ENCODE measurements at places on chromosomes 6 and 20. TPM values are rescaled to one million over a fixed set of nuclear protein-coding genes. Genes with fewer than 3 reads are reported as not detected.

Gene ADAM33
- not detected for total RNA-seq

Gene NTSR1
- total RNA-seq = 0.98 TPM

Gene IL17F
- total RNA-seq = not detected

Gene PTCHD4
- total RNA-seq = 0.15 TPM

Gene XKR7
- total RNA-seq = not detected

Gene STX11
- 0.17 TPM for total RNA-seq

DNA sequence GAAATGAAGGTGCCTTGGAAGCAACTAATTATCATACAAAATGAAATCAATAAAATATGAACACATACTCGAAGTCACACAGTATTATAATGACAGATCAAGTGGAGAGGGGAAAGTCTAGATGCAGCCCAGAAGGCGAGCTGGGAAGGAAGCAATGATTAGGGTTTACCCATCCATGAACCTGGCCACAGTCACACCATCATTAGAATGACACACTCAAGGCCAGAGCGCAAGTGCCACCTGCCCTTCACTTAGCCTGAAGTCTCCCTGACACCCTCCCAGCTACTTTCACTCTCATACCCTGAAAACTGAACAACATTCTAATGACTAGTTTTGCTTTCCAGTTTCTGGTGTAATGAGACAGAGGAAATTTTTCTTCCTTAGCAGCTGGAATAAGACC is 302.8 kb upstream of the JARID2 start:
- DNase-seq = no peak

- no peak for DNase-seq
Observed at GRCh38 chr6:42627674-42628073, 63.8 kb downstream of the UBR2 start.

DNA sequence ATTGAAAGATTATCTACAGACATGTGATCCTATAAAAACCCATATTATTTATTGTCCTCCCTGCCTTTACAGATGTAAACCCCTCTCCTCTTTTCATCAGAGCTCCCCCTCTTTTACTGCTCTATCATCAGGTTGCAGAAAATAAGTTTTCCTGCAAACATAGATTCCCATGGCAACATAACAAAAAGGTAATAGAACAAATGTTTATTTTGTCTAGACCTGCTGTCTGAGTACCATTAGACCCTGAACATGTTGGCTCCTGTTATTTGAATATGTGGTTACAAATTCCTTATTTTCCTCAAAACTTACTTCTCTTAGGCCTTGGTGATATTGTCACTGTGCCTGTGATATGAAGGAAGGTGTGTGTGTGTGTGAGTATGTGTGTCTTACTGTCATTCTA is 11.5 kb downstream of the MAPK14 start:
- DNase-seq = no peak

DNA sequence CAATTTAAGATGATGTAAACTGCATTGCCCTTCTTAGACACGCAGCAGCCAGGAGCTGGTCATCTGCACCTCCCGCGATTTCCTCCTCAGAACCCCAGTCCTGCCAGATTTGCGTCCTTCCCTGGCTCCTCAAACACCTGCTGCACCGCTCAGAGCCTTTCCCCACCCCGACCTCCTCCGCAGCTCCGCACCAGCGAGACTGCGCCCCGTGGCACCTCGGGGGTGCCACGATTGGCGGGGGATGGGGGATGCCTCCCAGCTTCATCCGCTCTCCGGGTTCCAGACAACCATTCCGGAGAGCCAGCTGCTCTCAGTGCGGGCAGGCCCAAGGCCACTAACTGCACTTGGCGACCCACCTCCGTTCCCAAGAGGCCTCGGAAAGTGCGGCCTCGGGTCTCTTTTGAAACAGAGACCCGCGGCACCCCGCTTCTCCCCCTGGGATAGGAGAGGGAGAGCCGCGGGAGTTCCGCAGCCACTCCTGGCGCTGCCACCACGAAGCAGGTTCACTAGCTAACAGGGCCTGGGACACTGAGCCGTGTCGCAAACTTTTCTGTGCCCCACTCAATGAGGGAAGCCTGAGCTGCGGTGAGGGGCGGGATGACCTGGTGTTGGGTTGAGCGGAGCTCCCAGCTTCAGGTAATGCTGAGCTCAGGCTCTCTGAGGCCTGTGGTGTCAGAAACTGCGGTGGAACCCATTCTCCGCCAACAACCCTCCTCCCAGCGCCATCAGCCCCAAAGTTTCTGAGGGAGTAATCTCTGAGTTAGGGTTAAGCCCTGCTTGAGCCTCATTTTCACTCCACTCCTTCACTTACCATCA is 7.3 kb upstream of the TFAP2A start:
- DNase-seq = no peak

GRCh38 chr6:84353459-84354423 is 126.3 kb upstream of the CEP162 start:
- no peak for DNase-seq

DNA sequence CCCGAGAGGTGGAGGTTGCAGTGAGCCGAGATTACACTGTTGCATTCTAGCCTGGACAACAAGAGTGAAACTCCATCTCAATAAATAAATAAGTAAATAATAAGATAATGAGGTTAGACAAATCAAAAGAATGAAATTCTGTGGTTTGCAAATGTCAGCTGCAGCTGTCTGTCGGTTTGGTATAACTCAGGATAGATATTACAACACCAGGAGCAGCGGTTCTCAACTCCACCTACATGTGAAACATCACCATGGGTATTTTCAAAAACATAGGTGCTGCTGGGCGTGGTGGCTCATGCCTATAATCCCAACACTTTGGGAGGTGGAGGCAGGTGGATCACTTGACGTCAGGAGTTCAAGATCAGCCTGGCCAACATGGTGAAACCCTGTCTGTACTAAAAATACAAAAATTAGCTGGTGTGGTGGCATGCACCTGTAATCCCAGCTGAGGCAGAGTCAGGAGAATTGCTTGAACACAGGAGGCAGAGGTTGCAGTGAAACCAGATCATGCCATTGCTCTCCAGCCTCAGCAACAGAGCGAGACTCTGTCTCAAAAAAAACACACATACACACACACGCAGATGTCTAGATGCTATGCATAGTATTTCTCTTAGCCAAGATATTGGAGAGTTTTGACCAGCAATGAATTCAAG is 126.1 kb upstream of the LAMP5 start:
- DNase-seq = no peak

DNA sequence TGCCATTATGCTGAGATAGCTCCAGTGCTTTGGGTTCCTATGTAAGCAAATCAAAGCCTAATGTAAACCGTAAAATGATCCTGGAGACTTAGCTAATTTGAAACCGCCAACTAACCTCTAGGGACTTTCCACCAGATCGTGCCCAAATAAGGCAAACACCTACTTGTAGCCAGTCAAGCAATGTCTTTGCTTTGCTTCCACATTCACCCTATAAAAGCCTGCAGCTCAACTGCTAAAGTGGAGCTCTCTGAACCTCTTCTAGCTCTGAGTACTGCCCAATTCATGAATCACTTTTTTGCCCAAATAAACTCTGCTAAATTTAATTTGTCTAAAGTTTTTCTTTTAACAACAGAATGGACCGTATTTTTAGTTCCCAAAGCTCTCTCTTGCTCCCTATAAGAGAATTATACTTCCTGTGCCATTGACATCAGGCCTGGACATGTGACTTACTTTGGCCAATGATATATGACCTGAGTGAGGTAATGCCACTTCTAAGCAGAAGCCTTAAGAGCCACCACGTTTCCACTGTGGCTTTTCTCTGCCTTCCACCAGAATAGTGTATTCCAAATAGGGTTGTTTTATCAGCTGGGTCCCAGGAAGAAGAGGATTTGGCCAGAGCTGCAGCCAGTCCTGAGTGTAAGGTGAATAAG is 34.8 kb upstream of the PSMF1 start:
- no peak for DNase-seq

DNA sequence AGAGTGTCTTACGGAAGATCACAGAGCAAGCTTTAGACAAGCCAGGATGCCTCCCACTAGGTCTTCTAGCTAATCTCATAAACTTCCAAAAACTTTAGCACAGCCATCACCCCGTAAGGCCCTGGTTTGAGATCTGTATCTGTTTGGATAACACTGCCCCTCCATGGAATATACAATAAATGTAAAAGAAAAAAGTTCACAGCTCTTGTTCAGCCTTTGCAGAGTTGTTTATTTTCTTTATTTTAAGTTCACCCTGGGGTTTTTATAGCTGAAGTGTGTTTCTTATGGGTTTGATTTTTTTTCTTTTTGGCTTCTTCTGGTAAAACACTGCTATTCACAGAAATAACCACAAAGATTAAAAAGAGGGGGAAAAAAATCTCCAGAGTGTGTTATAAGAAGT is 125.6 kb downstream of the EYA2 start:
- DNase-seq = no peak
